Inflammatory macrophage (primary cell): ENCODE measurements at places on chromosomes 2 and 18.

DNA sequence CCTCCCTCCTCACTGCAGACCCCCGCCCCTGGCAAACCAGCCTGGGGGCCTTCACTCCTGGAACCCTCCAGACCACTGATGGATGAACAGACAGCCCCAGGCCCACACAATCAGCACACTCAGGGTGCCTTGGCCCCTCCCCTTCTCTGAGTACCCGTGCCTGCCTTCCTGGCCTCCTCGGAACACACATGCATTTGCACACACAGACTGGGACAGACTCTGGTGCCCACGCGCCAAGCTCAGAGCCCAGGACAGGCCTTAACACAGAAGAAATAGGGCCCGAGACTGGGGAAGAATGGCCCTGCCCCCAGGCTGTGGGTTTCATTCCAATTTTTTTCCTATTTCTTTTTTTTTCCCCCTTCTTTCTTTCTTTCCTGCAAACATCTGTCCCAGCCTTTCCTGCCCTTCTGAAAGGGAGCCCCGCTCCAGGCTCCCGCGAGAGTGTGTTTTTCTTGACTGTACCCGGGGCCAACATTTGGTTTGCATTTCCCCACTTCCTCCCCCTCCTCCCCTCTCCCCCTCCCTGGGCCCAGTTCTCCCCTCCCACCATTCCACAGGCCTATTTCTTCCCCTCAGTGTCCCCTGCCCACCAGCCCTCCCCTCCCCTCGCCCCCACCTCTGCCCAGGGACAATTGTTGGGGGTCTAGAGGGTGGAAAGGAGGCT, 618 bp upstream of the TNS1 start:
- no peak for DNase-seq

DNA sequence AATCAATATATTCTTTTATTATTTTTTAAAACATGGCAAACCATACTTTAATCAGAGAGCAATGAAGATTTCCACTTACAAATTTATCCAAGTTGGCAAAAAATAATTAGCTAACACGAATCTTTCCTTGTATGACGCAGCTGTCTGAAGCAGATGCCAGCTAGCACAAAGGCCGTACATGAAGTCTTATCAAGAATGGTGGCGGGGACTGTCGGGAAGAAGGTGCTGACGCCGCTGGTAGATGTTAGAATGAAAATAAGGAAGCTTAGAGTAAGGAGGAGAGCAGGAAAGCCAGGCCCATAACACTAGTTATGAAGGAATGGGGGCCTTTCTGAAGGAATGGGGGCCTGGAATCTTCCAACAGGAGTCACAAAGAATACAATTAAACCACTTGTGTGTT, 96.7 kb downstream of the ZNF516 start:
- DNase-seq, result no peak

DNA sequence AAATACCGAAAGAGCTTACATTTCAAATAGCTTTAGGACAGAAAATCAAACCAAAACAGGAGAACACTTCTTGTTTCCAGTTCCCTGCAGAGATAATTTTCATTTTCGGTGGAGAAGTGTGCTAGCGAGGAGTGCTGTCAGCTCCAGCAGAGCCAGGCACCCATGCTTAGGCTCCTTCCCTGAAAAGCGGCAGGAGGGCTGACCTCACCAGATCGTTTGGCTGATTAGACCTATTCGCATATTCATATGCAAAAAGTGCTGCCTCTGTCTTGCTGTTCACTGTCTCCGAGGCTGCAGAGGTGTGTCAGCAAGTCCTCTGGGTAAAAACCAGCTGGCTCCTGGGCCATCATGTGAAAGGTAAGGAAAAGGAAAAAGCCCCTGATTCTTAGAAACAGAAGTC, 225.8 kb upstream of the COPS8 start:
- DNase-seq, result no peak

GRCh38 chr2:98281607-98282006, 64.6 kb upstream of the CNGA3 start:
- peak; percentile 14 for DNase-seq

DNA sequence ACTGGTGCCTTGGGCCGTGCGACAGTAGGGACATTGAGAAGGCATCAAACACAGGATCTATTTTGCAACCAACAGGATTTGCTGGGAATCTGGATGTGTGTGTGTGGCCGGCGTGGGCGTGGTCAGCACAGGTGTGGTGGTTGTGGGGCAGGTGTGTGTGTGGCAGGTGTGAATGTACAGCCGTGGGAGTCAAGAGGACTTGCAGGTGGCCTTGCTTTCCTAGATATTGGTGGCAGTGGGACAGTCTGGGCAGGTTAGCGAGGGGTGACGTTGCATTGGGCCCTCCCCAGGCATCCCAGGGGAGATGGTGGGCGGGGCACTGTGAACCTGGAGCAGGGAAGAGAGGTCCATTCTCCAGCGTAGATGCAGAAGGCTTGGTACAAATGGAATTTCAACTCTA, 3.2 kb upstream of the LIMS2 start:
- DNase-seq, result no peak

DNA sequence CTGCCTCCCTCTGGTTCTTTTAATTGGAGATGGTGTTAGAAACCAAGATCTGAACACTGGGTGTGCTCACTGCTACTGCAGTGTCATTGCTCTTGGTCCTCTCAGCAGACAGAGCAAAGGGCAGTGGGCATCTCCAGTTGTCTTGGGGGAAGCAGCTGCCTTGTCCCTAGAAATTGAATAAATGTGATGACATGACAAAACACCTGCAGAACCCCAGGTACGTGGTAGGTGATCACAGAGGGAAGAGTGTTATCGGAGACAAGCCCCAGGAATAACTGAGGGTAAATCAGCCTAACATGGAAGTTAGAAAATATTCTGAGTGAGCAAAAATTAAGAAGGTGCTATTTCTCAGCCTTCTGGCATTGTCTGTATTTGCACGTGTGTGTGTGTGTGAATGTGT, 311.9 kb upstream of the HDAC4 start:
- no peak for DNase-seq

- no peak for DNase-seq
Measured at GRCh38 chr18:47484068-47484467, 232.6 kb upstream of the SKOR2 start.

DNA sequence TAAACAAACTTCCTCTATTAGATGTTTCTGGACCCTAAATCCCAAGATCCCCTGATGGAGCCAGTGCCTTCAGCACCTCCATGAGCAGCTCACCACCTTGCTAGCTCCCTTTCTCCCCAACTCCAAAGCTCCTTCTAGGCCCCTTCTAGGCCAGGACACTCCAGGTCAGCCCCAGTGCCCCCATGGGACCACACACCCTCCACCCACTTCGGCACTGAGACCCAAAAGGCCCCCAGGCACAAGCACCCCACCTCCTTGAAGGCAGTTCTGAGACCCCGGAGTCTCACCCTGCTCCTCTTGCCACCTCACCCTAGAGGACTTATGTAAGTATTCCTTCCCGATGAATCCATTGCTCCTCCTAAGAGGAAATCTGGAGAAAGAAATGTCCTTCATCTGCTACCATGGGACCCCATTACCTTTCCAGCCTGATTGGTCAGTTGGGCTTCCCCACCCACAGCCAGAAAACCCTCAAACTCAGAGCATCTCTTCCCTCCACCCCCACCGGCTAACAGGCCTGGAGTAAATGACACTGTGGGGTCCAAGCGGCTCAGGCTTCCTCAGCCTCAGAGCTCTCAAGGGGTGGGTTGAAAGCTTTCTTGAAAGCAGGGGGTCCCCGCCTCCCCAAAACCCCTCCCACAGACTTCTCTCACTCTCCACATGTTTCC, 9.8 kb upstream of the ARMC9 start:
- DNase-seq, result no peak

GRCh38 chr18:14943486-14943885, 195.5 kb downstream of the ANKRD30B start:
- no peak for DNase-seq

DNA sequence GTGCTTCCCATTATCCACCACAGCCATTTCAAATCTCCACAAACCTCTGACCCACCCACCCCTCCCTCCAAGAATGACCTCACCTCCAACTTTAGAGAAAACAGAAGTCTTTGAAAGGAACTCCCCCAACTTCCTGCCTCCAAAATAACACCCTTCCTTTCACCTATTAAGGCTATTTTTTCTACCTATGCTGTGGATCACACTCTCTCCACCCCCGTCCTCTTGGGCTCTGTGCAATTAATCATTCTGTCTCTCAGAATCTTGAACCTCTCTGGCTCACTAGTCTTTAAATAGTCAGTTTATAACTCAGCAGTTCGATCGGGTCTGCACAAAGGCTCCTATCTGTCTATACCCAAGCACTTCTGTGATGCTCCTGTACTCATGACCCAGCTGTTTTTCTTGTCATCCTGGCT, 37.3 kb upstream of the XPO1 start:
- DNase-seq, result no peak

GRCh38 chr2:42813763-42814162, 21.4 kb upstream of the HAAO start:
- peak; percentile 29 for DNase-seq

DNA sequence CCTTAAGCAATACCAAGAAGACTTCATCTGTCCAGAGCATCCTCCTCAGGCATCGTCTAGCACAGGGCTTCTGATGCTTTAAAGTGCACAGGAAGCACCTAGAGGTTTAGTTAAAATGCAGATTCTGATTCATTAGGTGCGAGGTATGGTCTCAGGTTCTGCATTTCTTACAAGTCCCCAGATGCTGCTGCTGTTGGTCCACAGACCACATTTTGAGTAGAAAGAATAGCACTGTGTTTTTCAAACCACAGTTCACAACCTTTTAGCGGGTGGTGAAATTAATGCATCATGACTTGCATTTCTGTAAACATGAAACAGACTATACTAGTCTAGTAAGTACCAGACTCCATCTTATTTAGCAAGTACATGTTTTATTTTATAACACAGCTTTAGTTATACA, 134.6 kb downstream of the TMEFF2 start:
- no peak for DNase-seq

DNA sequence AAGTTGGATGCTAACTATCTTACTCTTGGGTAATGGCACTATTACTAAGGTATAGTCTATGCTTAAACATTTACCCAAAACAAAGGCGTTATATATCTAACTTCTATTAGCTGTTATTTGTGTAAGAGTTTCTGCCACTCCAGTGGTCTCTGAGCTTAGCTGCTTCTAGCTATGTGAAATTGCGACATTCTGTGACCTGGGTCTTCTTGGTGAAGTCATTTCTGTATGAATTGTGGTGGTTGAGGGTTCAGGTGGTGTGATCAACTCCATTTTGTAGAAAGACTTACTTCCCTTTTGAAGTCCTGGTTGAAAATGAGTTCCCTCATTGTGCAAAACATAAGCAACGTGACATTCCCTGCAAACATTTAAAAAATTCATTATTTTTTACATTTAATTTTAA, 221.6 kb downstream of the PIK3C3 start:
- DNase-seq, result no peak

DNA sequence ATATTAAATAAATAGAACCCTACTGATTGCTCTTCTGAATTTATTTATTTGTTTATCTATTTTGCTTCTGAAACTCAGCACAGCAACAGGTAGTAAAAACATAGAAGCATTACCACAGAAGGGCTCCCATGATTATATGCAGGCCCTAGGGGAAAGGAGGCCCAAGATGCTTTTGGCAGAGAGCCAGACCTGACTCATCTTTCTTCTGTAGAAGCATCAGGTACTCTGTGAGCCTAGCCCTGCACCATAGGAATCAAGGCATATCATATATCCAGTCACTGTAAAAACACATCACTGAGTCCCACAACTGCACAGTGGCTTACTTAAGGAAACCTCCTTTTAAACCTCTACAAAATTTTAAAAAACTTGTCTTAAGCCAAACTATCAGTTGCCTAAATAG, 1.8 kb downstream of the SCN9A start:
- no peak for DNase-seq

GRCh38 chr2:188835821-188836220, 138.4 kb upstream of the COL3A1 start:
- DNase-seq, result no peak

DNA sequence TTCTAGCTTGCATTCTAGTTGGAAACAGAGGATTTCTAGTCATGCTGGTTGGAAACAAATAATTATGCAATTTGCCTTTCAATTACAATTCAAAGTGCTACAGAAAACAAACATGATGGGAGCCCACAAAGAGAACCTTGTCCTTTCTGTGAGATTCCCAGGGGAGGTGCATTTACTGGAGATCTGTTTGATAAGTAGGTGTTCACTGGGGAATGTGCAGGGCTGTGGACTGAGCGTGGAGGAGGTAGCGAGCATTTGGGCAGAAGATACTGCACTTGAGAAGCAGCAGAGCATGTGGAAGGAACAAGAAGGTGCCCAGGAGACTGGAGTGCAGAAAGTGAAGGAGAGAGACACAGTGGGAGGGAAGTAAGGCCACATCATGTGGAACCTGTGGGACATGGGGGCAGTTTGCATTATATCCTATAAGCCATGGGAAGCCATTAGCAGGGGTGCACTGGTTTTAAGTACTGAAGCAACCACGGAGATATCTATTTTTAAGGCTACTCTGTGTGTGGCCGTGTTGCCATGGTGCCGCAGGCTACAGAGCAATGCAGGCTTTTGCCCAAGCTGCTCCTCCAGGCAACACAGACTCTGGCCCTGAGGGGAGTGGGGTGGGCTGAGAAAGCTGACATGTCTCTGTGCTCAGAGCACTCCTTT, 154.0 kb downstream of the ANTXR1 start:
- DNase-seq, result no peak

DNA sequence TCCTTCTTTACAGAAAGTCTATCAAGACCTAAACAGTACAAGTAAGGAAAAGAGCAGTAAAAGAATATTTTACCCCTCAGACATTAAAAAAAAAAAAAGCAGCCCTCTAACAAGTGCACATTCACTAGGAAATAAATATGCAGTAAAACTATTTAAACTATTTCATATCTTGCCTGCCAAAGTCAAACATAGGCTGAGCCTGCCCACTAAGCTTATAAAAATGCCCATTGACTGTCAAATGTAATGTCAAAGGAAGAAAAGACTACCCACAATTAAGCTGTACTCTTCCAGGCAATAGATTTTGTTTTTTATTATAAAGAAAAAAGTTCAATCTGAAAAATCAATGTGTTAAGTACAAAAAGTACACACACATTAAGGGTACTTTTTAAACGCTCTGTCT, 11.8 kb downstream of the ALS2 start:
- DNase-seq, result no peak

GRCh38 chr2:121345887-121346286, 60.9 kb upstream of the TFCP2L1 start:
- DNase-seq, result no peak
